Fibroblast of mammary gland (primary cell): ENCODE measurements at places on chromosomes 3 and 15.

- no peak for DNase-seq
These were observed 169.9 kb downstream of the AKAP13 start for GRCh38 chr15:85550283-85550682.

DNA sequence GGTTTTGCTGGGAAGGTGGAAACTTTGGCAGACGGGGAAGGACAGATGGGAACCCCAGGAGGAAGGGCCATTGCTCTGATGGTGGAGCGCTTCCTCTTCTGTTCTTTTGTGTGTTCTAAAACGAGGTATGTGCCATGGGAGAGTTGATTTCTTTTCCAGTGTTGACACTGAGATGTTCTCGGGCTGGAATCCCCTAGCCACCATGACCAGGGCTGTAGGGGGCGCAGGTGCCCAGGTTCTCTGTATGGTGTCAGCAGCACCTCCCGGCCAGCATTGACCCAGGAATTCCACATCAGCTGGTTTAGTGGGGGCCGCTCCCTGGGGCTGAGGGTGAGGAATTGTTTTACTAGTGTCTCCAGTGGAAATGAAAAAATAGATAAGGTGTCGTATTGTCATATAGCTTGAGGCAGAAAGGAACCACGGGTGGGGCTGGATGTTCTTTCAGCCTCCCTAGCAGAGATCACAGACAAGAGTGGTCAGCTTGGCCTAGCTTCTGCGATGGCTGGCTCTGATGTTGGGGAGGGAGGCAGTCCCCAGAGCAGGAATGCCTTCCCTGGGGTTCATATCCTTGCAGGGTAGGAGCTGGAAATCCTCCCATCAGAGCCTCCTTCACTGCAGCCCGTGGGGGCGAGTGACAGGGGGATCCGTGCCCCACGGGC, 34.2 kb upstream of the ACAD9 start:
- no peak for DNase-seq

DNA sequence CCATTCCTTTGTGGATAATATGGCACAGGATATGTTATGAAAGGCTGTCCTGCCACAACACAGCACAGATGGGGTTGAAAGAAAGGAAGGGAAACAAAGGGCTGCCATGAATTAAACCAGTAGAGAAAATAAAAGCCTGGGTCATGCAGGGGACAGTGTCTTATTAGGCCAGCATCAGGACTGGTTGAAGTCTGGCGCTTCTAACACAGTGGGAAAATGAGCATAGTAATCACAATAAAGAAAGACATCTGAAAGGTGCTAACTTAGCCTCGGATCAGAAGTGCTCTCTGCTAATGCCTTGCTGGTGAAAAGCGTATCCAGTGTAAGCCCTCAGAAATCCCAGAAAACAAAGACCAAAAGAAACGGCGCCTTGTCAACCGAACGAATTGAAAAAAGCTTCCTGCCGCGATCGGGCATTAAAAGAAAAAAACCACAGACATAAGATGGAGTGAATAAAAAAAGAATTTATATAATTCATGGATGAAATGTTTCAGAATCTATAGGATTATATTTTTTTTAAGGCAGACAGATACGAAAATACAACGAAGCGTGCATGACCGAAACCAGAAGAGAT, 566 bp upstream of the MKRN3 start:
- DNase-seq = no peak

- no peak for DNase-seq
These were observed 57.1 kb upstream of the WNT5A start for GRCh38 chr3:55544219-55544618.
